ENCODE measurements at places on chromosomes 11 and 22. TPM values are rescaled to one million over a fixed set of nuclear protein-coding genes. Genes with fewer than 3 reads are reported as not detected.

- DNase-seq: peak; percentile 39
These were observed 11.8 kb upstream of the IGLL1 start for GRCh38 chr22:23591846-23592245.

The ELF5 gene
- not detected for total RNA-seq

DNA sequence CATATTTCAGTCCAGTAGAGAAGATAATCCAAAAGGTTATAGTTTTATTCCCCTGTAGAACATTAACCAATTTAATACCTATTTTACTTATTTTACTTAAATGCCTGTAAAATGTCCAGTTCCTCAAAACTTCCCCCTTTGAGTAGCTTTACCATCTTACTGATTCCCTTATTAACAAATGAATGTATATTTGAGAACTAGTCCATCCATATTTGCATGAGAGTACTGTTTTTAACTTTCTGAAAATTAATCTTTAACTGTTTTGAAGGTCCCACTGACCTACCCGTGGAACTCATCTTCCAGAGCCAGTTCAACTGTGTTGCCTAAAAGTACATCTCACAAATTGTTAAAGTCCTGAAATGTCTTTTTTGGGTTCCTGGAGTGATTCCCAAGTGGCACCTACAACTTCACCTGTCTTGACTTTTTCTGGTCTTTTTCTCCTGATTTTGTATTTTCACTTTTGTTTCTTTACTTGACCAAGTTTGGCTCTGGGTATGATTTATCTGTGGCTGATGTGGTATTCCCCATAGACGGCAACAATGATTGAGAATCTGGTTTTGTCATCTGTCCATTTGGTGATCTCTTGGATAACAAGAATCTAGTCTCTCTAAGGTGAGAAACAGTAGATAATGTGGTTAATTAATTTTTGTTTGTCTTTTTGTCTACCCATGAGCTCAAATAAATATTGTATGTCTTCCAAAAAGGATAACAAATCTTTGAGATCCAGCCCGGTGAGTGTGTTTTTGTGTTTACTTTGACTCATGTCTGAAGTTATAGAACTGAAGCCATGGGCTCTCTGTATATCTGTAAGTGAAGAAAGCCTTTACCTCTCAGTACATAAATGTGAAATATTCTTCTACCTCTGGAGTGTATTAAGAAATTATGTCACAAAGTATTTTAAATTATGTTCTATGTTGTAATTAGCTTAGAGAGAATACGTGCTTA, 174.2 kb downstream of the ETS1 start:
- no peak for DNase-seq

GRCh38 chr11:24819006-24819405, 322.2 kb downstream of the LUZP2 start:
- DNase-seq: no peak

DNA sequence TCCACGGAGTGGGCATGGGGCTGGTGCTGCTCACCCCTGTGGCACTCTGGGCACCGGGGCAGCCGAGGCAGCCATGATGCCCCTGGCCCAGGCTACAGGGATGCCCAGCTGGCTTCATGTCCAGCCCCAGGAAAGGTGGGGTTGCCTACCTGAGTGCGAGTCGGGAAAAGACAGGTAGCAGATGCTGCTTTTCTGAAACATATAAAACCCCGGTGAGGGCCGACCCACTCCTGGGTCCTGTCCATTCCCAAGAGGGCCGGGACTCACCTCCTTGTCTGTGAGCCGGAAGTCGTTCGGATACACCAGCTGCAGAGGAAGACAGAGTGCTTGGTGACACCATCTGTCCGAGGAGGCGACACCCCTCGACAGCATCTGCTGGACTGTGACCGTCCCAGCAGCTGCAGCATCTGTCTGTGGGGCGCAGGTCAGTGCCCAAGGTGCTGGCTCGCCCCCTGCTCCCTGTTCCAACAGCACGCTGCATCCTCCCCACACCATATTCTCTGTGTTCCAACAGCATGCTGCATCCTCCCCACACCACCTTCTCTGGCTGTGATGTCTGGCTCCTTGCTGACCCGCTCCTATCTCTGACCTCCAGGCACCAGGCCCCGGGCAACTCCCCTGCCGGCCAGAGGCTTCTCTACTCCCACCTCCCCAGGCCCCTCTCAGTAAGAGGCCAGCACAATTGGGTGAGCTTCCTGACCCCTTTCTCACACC, 8.0 kb downstream of the DENND6B start:
- DNase-seq: no peak

Measured in heart left ventricle (tissue), 16 donors.